MV-4-11 (cell line): ENCODE measurements at places on chromosomes 2 and 18.

DNA sequence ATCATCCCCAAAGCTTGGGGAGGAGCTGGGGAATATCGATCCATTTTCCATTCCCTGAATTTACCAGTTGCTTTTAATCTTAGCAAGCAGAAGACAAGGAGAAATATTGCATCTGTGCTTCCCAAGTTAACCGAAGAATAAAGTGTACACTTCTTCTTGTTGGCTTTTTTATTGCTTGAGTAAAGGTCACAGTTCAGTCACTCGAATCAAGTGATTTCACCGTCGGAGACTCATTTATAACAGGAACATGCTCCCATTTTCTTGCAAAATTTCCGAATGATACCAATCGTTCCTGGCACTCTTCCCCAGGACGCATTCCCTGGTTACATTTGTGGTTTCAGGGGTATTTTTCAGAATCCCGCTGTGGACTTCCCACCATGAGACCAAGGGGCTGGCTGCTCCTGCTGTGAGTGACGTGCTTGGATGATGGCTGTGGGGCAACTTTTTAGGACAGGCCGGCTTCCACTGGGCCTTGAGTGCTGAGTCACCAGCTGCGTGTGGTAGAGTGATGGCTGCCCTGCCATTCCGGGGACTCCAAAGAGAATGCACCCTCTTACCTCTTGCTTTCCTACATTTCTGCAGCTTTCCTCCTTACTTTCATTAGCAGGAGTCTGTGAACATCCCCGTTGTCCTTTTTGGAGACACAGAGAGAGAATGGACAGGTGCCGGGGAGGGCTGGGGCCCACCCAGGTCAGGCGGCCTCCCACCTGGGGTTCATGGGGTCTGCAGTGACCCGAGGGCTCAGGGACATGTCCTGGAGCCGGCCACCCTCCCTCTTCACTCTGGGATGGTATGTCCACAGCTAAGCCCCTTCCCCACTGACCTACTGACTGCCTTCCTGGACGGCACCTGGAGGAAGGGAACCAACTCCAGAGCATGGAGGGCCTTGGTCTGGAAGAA lies 60.7 kb upstream of the HDAC4 start:
- DNase-seq = no peak

DNA sequence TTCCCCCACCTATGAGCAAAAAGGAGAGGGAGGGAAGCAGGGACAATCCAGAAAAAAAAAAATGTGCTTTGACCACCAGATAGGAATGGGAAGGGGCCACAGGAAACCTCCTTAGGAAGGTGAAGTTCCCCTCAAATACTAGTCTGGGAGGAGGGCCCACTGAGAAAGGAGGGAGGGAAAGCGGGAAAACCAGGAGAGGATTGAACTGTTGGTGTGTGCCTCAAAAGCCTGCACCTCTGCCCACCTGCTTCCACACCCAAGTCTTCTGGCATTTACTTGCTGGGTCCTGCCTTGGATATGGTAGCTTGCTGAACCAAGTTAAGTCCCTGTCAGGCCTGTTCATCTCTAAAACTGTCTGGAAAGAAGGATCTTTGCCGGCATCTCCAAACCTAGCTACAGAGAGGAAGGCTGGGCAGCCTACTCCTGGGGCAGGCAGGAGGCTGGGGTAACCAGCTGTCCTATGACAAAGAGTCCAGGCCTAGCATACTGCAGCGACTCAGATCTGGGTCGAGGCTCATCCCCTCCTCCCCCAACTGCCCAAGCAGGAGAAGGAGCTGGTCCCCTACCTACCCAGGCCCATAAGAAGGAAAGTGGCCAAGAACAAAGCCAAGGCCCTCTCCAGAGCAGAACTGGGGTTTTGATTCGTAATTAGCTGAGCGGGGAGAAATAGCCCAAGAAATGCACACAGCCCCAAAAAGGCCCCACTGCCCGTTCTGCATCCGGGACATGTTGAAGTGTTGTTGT lies 3.0 kb downstream of the EN1 start:
- no peak for DNase-seq

GRCh38 chr2:126999106-126999756 lies 100.5 kb downstream of the TEX51 start:
- no peak for DNase-seq

DNA sequence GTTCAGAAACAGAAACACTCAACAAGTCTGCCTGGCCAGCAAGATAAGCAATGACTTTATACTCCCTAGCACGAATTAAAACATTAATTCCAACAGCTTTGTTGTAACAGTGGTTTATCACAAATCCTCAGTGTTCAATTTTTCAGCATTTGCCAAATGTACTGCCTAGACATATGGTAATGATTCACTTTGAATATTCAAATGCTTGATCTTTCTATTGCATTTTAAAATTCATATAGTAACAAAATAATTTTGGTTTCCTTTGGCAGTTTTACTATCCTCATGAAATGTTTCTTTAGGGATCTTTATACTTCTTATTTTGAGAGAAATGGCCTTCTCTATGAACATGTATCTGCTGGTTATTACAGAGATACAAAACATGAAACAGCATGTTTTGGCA lies 851.8 kb upstream of the NXPH2 start:
- no peak for DNase-seq

GRCh38 chr2:241592126-241592845 lies 33.7 kb downstream of the BOK start:
- no peak for DNase-seq
